ENCODE measurements at places on chromosomes 2 and 18.
A peak's percentile ranks its signal among the peaks of the same experiment; 100 is the strongest.

GRCh38 chr2:212906620-212907019, 244.8 kb downstream of the IKZF2 start:
- no peak for DNase-seq

DNA sequence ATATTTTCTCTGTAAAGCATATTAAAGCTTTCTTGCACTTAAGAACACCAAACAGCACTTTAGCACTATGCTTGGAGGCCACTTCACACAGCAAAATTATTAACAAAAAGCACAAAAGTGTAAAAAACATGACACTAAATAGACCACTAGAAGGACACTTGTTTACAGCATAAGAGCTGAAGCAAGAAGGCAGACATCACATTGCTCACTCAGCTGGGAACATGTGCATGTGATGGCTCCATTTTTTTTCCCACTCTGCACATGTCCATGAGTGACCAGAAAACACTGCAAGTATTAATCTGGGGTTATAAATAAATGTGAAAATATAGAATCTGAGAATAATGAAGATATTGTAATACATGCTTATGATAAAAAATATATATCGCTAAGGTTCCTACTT, 103.1 kb upstream of the MAPRE2 start:
- DNase-seq: no peak

- DNase-seq: peak; percentile 17
Measured at GRCh38 chr2:190407662-190408537, at the start of gene MFSD6. Gene MFSD6, plus strand, starts transcription at chr2:190408355. Its CDS starts 27,675 bp downstream, at chr2:190436030.

DNA sequence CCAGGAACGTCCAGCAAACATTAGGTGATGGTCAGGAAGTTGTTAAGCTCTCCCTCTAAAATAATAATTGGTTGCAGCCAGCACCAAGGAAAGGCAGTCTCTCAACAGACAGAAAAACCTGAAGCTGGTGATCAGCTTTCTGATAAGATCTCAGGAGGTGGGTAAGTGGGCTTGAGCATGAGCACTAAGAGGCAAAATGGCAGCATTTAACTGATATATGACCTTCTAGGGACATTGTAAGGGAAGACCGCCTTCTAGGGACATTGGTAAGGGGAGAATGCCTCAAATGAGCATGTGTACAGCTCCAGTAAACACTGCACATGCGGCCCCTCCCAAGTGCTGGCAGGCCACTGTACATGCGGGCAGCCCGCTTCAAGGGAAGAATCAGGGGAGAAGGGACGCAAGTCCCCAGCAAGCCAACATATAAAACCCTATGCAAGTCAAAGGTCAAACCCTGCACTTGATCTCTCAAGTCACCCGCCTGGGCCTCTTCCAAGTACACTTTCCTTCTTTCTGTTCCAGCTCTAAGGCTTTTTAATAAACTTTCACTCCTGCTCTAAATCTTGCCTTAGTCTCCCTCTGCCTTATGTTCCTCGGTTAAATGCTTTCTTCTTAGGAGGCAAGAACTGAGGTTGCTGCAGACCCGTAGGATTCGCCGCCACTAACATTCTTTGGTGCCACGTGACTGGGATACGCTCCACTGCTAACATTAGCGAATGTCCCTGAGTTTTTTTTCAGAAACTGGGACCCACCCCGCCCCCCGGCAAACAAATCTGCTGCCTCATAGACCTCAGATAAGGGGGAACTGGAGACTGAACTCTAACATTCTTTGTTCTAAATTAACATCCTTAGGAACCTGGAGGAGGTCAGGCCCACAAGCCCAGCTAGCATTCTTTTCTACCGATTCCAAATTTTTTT, 463.8 kb downstream of the LPIN1 start:
- no peak for DNase-seq

GRCh38 chr18:23231340-23232021, 96.2 kb downstream of the CABLES1 start:
- peak; percentile 15 for DNase-seq

Measured in activated naive CD8-positive, alpha-beta T cell treated with anti-CD3 and anti-CD28 coated beads, Interleukin-2, amount 50 U/mL, for 16 hours (primary cell).